Esophagus muscularis mucosa (tissue), 4 donors: ENCODE measurements at places on chromosomes 2 and 18. TPM values are rescaled to one million over a fixed set of nuclear protein-coding genes. Genes with fewer than 3 reads are reported as not detected.

Gene FBLN7
- total RNA-seq: 1.8 TPM

Gene GAREM1
- 8.7 TPM for total RNA-seq

Gene NETO1
- 0.13 TPM for total RNA-seq

Gene SP140
- total RNA-seq: not detected

Gene SPDYA
- total RNA-seq: 0.58 TPM

Gene AQP12A
- not detected for total RNA-seq

Gene RUFY4
- total RNA-seq: not detected

Gene CRIM1
- total RNA-seq: 140 TPM

Gene HRH4
- total RNA-seq: 0.13 TPM

Gene PLGLB2
- 1.2 TPM for total RNA-seq

Gene MC4R
- 0.45 TPM for total RNA-seq

Gene ADCYAP1
- 4.0 TPM for total RNA-seq

Gene KIF3C
- 14.3 TPM for total RNA-seq

Gene CHRND
- not detected for total RNA-seq

Gene NABP1
- total RNA-seq: 4.2 TPM

Gene BOLL
- not detected for total RNA-seq

Gene PGAP1
- total RNA-seq: 6.1 TPM

Gene UGT1A5
- not detected for total RNA-seq

Gene SERPINB5
- total RNA-seq: not detected

Gene FER1L5
- total RNA-seq: not detected

Gene VAMP8
- total RNA-seq: 10.4 TPM

Gene C1D
- total RNA-seq: 29.4 TPM

Gene ERCC3
- 36.1 TPM for total RNA-seq

Gene ZSWIM2
- total RNA-seq: not detected

Gene CDH2
- 13.3 TPM for total RNA-seq

Gene DSG3
- total RNA-seq: not detected
